NCI-H1105 treated with DMSO at 0.1 percent for 48 hours (cell line): ENCODE measurements at places on chromosomes 2 and 18.
A peak's percentile ranks its signal among the peaks of the same experiment; 100 is the strongest.

DNA sequence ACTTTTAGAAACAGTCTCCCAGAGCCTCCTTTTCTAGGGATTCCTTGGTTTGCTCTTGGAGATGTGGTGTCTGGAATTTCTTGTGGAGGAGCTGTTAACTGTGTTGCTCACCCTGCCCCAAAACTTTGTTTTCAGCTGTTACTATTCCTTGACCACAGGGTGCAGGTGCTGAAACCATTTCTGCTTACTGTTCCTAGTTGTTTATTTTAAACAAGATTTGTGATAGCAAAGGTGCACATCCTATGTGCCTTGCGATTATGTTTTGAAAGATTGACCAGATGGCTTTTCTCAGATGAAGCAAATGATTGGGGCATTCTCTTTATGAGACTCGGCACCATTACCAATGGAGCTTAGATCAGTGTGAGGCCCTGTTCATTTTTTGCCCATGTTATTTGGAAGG, 111.2 kb downstream of the RAB3GAP1 start:
- DNase-seq = no peak

DNA sequence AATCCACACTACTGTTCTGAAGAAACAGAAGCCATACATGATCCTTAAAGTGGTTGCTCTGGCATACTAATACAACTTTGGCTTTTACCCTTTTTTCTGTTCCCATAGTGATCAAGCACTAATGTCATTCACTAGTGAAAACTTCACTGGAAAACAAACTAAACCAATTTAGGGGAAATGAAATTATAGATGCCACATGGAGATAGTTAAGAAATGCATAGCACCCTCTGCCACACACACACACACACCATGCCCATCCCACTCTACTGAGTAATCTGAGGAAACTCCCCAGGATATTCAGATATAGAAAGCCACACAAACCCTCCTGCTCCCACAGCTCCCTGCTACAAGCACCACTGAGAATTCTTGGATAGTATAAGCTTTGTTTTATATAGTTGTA, 39.1 kb downstream of the SLC3A1 start:
- no peak for DNase-seq

GRCh38 chr2:72115110-72116080, 32.3 kb downstream of the CYP26B1 start:
- DNase-seq = no peak

DNA sequence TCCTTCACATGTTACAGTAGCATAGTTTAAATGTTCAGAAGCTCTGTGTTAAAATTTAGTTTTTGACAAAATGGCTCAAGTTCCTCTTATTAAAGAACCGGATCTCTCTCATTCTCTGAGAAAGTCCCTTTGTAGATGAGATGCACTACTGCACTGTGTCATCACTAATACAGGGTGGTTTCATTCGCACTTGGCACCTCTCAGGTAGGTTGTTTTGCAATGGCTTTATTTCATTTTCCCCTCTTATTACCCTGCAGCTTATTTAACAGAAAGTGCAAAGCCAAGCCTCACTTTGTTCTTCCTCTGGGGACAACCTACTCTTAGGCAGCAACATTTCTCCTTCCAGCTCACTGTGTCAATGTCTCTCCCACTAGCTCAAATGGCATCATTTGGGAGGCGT, 185.1 kb downstream of the DLGAP1 start:
- no peak for DNase-seq

- peak; percentile 40 for DNase-seq
These were observed 122.3 kb downstream of the LYPD6B start for GRCh38 chr2:149160701-149161217.

DNA sequence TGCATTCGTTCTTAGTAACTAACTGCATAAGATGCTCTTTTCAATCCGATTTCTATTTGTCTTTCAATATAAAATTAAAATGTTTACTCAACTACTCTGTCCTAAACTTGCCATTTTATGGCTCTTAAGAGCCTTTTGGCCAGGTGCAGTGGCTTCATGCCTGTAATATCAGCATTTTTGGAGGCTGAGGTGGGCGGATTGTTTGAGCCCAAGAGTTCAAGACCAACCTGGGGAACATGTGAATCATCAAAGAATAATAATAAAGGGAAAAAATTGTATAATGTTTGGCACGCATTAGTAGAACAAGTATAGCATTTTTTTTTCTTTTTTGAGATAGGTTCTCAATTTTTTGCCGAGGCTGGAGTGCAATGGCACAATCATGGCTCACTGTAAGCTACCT, 92.5 kb downstream of the C2orf74 start:
- no peak for DNase-seq

- no peak for DNase-seq
These were observed 474.1 kb downstream of the IRS1 start for GRCh38 chr2:226325526-226325925.

DNA sequence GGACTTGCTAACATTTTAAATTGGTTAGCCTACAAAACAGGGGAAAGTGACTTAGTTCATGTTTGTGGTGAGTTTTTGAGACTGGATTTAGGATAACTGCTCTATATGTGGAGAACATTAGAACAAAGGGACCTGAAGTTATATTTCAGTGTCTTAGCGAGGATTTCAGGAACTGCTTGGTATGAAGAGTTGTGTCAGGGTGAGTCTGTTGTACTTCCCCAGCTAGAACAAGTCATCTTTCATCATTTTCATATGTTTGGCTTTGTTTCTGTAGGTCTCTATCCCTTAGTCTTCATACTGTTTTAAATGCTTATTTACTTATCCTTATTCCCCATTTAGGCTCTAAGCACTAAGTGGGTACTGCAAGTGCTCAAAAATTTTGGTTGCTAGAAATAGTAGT, 41.9 kb downstream of the KCMF1 start:
- no peak for DNase-seq

GRCh38 chr18:70197026-70197425, 8.5 kb downstream of the RTTN start:
- DNase-seq = no peak

- DNase-seq = no peak
These were observed 6.9 kb upstream of the ERICH2 start for GRCh38 chr2:170763232-170763631.

DNA sequence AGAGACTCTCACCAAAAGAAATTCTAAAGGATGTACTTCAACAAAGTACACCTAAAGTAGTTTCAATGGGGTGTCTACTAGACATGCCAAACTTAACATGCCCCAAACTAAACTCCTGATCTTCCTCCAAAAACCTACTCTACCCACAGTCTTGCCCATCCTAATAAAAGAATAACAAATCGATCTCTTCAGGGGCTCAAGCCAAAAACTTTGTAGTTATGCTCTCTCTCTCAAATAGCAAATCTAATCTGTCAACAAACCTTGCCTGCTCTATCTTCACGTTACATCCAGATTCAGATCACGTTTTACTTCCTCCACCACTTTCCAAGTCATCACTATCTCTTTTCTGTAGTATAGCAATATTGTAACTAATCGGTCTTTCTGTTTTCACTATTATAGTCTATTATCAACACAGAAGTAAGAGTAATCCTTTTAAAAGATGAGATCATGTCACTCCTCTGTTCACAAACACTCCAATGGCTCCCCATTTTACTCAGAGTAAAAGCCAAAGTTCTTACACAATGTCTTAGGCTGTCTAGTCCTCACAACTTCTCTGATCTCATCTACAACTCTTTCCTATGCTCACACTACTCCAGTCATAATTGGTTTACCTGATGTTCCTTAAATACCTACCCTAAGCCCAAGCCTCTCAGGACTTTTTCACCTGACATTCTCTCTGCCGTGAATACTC, 79.9 kb downstream of the THADA start:
- DNase-seq = no peak

GRCh38 chr18:36610661-36611060, 218.1 kb downstream of the TPGS2 start:
- DNase-seq = no peak

DNA sequence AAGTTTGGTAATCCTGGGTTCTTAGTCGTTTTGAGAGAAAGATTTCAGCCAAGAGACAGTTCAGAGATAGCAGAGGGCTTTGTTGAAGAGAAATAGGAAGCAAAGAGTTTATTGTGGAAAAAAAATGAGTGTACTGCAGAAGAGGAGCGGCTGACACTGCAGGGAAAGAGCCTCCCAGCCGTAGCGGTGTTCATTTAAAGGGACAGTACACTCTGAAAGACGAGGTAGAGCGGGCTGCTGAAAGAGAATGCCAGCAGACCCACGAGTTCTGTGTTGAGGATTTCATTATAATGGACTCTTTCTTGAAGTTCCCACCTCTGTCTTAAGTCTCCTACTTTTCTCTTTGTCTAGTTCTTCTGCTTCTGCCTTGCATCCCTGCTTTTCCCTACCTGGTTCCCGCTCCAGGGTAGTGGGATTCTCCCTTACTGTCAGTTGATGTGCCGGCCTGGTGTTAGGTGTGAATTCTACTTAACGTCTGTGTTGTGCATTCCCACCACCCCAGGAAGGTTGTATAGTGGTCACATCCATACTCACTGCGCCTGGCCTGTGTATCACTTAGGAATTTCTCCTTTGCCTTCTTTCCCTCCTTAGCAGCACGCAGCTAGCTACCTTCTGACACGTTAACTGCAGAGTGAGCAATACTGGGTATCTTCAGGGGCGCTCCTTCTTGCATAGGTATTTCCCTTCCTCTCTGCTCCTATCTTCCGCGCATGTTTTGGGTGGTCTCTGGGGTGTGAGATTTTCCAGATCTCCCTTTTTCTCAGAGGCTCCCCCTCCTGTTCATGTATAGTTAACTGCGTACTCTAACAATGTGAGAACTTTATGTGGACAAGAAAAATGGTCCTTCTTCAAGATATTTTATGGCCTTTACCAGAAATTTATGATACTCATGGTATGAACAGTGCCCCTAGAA, 164.5 kb downstream of the PTH2R start:
- no peak for DNase-seq

- no peak for DNase-seq
These were observed 7.8 kb downstream of the RNF144A start for GRCh38 chr2:6924924-6925409.

DNA sequence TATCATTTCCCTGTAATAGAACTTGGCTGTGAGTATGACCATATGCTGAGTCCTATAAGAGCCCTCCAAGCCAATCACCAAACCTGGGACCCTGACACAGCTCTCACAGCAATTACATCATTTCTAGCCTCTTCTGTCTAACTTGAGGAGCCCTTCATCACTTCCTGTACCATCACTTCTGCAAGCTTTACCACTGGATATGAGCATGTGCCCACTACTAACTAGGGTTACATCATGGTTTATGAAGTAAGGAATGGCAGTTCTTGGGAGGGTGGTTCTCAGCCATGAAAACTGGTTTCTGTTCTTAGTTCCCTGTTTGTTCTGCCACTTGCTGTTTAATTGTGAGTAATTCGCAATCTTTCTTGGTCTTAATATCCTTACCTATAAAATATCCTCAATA, 31.0 kb upstream of the EPB41L3 start:
- no peak for DNase-seq

DNA sequence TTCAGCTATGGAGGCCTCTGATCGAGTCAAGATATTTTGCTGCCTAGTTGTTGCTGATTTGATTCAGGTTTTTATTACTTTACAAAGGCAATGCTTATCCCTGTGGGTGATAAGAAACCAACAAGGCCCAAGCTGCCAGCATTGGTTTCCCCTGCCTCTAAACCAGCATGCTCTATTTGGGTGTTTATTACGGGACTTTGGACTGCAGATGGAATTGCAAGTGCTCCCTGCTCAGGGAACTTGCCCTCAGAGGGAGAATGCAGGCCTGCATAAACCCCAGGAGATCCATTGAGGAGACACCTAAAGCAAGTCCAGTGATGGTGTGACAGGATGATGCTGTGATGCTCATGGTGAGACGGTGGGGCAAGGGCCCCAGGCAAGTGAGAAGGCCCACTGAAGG, 172.1 kb downstream of the VAPA start:
- DNase-seq = no peak

- no peak for DNase-seq
These were observed 483.5 kb upstream of the GCFC2 start for GRCh38 chr2:76194031-76194775.

DNA sequence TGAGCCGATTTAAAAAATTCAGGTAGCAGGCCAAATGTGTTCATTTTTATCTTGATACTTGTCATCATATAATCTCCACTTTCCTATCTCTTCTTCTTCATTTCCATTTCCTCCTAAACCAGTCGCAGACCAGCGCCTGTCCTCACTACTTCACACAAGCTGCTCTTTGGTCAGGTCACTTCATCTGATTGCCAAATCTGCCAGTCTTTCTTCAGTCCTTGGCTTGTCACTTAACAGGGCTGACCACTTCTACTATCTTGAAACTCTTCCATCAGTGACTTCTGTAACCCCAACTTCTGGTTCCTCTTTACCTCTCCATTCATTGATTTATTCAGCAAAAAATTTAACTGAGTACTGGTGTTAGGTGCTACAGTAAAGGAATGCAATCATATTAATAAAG, 18.0 kb upstream of the SPRED2 start:
- DNase-seq = no peak

- DNase-seq = no peak
These were observed 789.4 kb upstream of the PIK3C3 start for GRCh38 chr18:41165625-41166024.

- peak; percentile 65 for DNase-seq
These were observed 1.2 kb upstream of the DNAJB2 start for GRCh38 chr2:219277703-219278654.

GRCh38 chr18:63963615-63964256, 6.1 kb upstream of the SERPINB8 start:
- DNase-seq = peak; percentile 54

DNA sequence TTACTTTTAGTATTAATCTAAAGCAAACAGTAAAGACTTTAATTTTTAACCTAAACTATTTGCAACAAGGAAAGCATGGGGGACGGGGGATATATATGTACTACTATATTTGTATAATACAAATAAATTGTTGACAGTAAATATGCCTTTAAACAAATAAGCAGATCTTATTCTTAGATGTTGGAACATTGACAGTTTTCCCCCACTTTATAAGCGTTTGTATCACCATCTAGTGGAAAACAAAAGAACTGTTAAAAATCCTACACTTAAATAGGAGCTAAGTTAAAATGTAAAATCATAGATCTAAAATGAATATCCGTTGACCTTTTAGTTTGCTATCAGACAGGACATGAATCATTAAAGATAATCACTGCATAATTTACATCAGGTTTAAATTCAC, 50.0 kb downstream of the RBBP8 start:
- DNase-seq = peak; percentile 43

- no peak for DNase-seq
These were observed 8.7 kb downstream of the FAM178B start for GRCh38 chr2:96977631-96978195.

DNA sequence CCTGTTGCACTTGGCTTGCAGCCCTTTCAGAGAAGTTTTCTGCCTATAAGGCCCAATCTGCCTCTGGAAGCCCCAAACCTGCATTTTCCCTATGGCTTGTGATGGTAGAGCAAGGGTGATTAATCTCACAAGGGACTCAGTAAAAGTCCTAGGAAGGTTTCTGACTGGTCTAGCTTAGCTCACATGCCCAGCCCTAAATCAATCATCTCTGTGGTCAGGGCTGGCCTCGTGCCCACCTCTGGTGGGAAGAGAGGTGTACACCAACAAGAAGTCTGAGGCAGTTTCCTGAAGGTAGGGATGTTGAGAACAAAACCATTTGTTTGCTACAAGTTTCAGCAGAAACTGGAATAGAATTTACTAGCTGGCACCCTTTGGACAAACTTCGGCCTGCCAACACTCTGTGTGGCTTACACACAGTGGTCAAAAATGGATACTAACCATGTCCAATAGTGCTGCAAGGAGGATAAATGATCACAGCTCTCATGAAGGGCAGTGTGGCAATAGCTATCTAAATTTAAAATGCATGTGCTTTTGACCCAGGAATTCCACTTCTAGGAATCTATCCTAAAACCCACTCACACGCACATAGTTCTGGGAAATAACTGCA, 96.4 kb downstream of the EN1 start:
- DNase-seq = no peak

GRCh38 chr2:69581774-69582581, 61.6 kb downstream of the AAK1 start:
- DNase-seq = no peak
